ENCODE measurements at places on chromosomes 16 and 17.

GRCh38 chr16:25950586-25951281, 259.0 kb downstream of the HS3ST4 start:
- DNase-seq = no peak

GRCh38 chr16:64532117-64532516, 589.7 kb downstream of the CDH11 start:
- no peak for DNase-seq

GRCh38 chr16:85613604-85614337, 649 bp downstream of the GSE1 start:
- peak; percentile 49 for DNase-seq

DNA sequence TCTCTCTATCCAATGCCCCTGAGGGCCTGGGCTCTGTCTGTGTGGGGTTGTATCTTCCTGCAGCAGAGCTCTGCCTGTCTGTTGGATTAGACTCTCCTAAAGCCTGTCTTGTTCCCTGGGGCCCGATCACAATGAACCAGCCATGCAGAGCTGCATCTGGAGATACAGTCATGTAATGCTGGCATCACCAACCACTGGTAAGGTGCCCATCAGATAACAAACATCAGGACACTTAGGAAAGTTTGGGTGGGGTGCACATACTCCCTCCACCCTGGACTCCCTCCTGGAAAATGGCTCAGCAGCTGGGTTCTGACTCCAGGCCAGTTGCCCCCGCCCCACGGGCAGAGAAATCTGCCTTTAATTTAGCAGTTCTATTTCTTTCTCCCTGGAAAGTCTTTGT, 61.3 kb upstream of the BRD7 start:
- DNase-seq = no peak

- no peak for DNase-seq
These were observed 32.0 kb upstream of the CIBAR2 start for GRCh38 chr16:85144026-85144915.

DNA sequence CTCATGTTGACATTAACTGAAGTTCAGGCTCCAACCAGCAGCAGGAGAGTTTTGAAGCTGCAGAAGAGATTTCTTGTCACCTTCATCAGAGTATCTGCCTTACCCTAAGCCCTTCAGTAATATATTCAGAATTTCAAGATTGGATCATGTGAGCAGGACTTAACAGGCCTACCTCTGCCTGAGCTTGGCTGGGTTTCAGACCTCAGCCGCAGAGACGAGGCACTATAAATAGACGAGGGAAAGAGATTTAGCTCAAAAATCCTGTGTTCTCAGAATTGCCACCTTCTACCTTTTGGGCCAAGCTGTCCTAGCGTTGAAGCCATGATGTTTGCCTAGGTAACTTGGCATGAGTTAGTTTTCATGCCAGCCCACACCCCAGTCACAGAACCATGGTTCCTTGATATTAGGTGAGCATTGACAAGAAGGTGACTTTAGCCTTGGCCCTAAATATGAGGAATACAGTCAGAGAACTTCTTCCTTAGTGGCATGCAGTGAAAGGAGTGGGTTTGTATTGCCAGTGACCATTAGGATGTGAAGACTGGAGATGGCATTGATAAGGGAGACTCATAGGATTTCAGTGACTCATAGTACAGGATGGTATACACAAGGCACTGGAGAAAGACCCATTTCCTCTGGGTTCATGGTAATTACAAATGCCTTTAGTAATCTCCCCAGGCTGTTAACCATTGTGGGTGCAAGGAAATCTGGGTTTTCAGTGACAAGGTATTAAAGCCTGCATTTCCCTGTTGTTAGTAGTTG, 224.3 kb downstream of the MSI2 start:
- no peak for DNase-seq

DNA sequence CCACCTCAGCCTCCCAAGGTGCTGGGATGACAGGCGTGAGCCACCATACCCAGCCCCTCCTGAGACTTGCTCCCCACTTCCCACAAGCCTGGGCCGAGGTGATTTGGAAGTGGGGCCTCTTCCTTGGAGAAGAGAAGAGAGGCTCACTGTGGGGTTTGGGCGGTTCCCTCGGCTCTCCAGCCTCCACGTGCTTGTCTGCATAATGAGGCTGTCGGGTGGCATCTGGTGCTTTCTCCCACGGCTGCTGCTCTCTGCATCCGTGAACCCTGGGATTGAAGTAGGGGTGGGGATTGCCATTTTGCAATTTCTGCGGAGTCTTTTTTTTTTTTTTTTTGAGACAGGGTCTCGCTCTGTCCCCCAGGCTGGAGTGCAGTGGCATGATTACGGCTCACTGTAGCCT, 101.4 kb downstream of the RAP1GAP2 start:
- no peak for DNase-seq

DNA sequence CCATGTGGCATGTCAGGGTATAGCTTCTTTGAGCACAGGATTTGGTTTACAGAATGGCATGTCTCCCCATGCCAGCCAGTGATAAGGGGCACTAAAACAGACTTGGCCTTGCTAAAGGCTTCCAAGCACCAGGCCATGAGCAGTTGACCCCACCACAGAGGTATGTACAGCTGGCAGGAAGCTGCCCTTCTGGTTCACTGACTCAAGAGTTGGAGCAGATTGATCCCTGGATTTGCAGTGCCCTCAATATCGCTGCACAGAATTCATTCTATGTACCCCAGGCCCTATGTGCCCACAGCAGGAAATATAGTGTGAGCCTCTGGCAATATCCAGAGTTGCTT, 24.3 kb downstream of the HLF start:
- no peak for DNase-seq

- DNase-seq = no peak
These were observed 370.0 kb downstream of the HS3ST3B1 start for GRCh38 chr17:14670861-14671260.

GRCh38 chr16:77551357-77551756, 116.5 kb upstream of the ADAMTS18 start:
- no peak for DNase-seq

DNA sequence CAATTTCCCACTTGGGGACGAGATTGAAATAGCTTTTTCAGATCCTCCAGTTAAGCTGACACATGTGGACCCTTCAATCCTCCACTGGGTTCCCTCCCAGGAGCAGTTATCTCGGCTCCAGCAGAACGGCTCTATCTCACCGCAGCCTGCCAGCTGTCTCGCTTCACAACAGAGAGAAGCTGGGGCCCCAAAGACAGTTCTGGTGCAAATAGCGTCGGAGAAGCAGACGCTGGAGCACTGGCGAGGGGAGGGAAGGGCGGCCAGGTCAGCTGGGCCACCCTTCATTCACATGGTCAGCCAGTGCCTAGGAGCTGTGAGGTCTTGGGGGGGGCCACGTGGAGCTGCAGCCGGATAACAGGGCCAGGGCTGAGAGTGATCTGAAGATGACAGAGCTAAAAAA, 141.3 kb upstream of the SDK2 start:
- DNase-seq = no peak

- DNase-seq = no peak
These were observed 44.8 kb upstream of the IRX3 start for GRCh38 chr16:54331241-54332002.

- DNase-seq = no peak
These were observed 138.4 kb upstream of the DNAH9 start for GRCh38 chr17:11459861-11460331.

DNA sequence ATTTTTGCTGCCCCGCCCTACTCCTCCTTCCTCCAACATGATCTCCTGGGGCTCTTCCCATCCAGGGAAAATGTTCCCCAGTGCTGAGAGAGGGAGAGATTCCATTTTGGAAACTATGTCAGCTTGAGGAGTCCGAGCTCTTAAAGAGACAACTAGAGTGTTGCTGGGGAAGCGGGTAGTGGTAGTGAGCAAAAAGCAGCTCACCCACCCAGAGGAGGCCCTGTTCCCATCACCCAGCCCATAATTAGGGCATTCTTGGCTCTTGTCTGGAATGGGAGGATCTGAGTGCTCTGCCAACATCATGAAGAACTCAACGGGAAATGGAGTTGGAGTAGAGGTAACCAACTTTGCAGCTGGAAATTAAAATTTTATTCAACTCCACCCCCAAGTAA, 9.1 kb upstream of the MSL1 start:
- DNase-seq = no peak

DNA sequence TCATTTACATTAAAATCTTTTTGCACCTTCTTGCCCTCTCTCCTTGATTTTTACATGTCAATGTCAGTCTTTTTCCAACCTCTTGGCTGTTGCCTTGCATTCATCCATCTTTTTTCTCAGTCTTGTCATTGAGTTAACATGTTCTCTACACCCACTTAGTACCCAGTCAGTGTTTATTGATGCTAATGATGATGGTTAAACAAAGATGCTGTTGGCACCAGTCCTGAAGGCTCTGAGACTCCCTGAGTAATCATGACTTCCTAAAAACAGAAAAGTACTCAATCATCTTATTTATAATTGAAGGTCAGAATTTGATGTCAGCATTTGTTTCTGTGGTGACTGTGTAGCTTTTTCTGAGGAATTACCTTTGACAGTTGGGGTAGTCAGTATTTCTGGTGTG, 104.5 kb downstream of the NLK start:
- peak; percentile 74 for DNase-seq

DNA sequence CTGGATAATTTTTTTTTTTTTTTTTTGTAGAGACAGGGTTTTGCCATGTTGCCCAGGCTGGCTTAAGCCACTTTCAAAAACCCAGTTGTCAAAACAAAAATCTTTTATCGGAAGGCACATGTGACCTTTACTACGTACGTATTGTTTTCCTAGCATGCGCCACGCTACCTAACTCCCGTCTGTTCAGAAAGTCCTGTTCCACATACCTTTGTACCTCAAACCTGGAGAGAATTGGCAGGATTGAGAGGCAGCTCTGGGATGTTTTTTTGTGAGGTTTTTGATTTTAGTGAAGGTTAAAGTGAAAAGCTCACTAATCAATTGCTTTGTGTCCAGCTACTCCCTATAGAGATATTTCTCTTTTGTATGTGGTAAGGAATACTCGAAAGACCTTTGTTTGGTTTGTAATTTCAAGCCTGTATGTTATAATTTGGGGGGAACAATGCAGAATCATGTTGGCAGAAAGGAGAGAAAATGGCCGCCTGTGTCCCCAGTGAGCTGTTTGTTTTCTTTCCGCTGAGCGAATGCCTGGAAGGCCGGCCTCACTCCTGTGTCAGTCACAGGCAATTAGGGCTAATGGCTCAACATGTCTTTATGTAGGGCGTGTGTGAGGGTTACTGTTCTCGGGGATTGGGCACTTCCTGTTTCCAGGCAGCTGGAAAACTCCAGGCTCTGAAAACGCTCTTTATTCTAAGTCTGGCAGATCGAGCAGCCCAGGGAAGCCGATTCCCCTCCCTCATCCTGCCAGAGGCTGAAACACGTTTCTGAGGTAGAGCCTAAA, 60.8 kb upstream of the CLEC18A start:
- DNase-seq = peak; percentile 90

DNA sequence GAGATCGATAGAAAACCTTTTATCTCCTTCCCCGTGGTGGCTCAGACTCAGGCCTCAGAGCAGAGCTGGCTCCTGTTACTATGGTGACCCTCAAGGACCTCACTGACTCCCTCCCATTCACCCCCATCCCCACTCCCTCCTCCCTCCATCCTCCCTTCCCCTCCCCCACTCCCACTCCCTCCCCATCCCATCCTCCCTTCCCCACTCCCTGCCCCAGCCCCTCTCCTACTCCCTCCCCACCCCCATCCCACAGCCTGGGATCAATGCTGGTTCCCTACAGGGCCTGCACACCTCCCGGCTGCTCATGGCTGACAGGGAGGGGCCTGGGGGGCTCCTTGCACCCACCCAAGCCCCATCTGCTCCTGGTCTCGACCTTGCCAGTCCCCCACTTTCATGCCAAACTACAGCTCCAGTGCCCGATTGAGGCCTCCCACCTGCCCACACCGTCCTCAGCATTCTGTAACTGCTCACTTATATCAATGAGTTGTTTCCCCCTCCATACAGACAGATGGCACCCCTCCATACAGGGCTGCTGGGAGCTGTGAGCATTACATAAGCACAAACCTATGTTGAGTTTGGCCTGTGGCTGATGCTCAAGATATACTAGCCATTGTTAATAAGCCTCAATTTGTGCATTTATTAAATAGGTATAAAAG, 11.6 kb upstream of the RAI1 start:
- DNase-seq = peak; percentile 44

- no peak for DNase-seq
These were observed 191.3 kb downstream of the NTN1 start for GRCh38 chr17:9212376-9213302.

GRCh38 chr16:28218109-28218508, 6.3 kb upstream of the XPO6 start:
- no peak for DNase-seq

GRCh38 chr17:31842195-31843069, 16.6 kb downstream of the COPRS start:
- peak; percentile 69 for DNase-seq

GRCh38 chr17:62963296-62963695, 2.7 kb upstream of the TANC2 start:
- no peak for DNase-seq

GRCh38 chr17:72724267-72724666, 368.2 kb downstream of the SLC39A11 start:
- DNase-seq = no peak

GRCh38 chr16:80285104-80285503, 255.7 kb upstream of the DYNLRB2 start:
- DNase-seq = no peak

- DNase-seq = no peak
These were observed 19.9 kb downstream of the CFAP20 start for GRCh38 chr16:58109330-58109729.

DNA sequence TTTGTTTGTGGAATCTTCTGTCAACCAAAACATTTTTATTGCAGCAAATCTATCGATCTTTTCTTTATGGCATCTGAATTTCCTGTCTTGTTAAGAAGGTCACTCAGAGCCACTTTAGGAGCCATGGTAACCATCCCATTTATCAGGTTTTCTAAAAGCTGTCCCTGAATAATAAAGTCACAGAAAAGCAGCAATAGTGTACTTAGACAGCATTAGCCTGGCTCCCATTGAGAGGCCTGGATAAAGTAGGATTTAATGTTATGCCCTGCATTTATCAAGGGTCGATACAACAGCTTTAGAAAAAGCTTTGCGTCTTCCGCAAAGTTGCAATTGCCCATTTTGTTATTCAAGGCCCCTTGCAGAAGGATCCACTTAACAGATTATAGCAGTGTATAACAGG, 10.1 kb upstream of the CD300LF start:
- no peak for DNase-seq

DNA sequence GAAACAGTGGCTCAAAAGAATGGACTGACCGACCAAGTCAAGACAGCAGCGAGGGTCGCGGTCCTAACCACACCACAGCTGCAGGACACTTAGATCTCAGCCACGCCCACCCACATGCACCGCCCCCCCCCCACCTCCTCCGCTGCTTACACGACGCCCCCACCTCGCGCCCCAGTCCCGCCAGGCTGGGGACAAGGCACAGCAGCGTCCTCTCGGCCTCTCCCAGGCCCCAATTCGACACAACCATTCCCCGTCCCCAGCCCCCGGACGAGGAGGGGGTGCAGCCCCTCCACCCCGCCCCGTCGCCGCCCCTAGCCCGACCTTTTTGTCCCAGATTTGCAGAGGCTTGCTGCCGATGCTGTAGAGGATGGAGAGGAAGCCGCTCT, 477 bp downstream of the CFAP20 start:
- DNase-seq = no peak

- no peak for DNase-seq
These were observed 129.1 kb downstream of the MYO1D start for GRCh38 chr17:32747856-32748255.
